ENCODE measurements at places on chromosomes 7 and 10. TPM values are rescaled to one million over a fixed set of nuclear protein-coding genes. Genes with fewer than 3 reads are reported as not detected.

- no peaks in the 10 kb centered on the region for H3K36me3 ChIP-seq
- no peaks in the 10 kb centered on the region for H3K4me1 ChIP-seq
- H3K27me3 ChIP-seq, result no peaks in the 10 kb centered on the region
- DNase-seq, result peak; percentile 48
- H3K4me3 ChIP-seq, result no peak overlapping the region
Measured at GRCh38 chr10:97072851-97073665, 112.7 kb downstream of the SLIT1 start.

Gene ECD
- total RNA-seq, result 22.8 TPM

Gene LOXL4
- total RNA-seq, result 4.2 TPM

Gene NME8
- total RNA-seq, result not detected

Gene SLC29A4
- total RNA-seq, result 2.5 TPM
